ENCODE measurements at places on chromosomes 16 and 17.

GRCh38 chr16:71576971-71577370, at the start of gene TAT:
Gene TAT, minus strand, starts transcription at chr16:71577092. Its CDS starts 677 bp downstream, at chr16:71576415.
- no peak for DNase-seq

DNA sequence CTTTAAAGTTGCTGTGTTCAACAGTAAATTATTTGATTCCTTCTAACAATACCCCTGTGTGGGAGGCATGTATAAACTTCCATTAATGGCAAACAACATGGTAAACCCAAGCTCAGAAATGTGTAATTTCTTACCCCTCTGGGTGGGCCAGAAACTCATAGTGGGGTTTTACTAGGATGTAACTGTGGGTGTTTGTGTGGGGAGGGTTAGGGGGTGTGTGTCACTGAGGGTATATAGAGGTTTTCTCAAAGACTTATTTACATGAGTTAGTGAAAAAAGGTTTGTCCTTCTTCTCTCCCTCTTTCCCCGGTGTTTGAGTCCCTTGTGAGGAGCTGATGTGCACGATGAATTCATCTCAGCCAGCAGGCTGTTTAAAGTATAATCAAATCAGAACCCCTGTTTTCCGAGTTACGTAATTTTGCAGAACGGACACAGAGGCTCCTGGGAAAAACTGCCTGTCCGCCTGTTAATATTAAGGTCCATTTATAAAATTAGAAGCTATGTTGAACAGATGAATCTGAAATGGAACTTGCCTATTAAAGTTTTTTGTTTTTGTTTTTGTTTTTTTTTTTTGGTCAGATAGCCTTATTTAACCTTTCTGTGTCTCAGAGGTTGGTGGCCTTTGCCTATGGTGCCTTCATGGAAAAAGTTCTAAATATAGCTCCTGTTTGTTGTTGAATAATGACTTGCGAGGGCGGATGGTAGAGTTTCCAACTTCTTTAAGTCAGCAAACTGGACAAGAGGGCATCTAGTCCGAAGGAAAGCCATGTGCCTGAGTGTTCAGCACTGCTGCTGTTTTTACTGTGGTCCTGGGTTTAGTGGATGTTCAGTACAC, 73.3 kb downstream of the MSI2 start:
- DNase-seq: no peak

GRCh38 chr16:9607515-9608230, 516.2 kb downstream of the HAPSTR1 start:
- no peak for DNase-seq

GRCh38 chr16:12763517-12763916, 40.2 kb downstream of the CPPED1 start:
- no peak for DNase-seq

DNA sequence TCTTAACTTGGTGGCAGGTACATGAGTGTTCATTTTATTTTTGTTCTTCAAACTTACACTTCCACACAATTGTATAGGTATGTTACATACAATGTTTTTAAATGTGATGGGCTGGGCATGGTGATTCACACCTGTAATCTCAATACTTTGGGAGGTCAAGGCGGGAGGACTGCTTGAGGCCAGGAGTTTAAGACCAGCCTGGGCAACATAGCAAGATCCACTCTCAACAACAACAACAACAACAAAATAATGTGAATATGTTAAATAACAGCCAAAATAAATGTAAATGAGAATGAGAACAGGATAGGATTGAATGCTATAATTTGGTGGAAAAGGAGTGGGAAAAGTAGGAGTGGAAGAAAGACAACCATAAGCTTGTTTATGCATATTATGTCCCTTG, 2.6 kb downstream of the NSMCE1 start:
- no peak for DNase-seq

- no peak for DNase-seq
Observed at GRCh38 chr16:85064186-85064585, 36.6 kb downstream of the KIAA0513 start.

- DNase-seq: no peak
Observed at GRCh38 chr17:21362331-21362931, 13.7 kb upstream of the KCNJ12 start.

DNA sequence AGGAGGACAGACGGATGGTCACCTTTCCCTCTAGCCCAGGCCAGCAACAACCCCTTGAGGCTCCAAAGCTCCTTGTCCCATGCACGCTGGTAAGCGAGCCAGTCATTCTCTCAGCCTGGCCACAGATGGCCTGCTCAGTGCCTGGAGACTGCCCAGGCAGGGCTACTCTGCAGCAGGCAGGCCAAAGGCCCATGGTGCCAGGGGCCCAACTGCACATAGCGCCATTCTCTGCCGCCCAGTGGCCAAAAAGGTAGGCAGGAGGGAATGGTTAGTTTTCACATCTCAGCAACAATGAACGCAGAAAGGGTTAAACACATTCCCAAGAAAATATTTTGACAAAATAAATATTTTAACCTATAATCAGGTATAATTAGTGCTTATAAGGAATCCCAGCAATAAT, 7.7 kb upstream of the SREBF1 start:
- DNase-seq: peak; percentile 76

DNA sequence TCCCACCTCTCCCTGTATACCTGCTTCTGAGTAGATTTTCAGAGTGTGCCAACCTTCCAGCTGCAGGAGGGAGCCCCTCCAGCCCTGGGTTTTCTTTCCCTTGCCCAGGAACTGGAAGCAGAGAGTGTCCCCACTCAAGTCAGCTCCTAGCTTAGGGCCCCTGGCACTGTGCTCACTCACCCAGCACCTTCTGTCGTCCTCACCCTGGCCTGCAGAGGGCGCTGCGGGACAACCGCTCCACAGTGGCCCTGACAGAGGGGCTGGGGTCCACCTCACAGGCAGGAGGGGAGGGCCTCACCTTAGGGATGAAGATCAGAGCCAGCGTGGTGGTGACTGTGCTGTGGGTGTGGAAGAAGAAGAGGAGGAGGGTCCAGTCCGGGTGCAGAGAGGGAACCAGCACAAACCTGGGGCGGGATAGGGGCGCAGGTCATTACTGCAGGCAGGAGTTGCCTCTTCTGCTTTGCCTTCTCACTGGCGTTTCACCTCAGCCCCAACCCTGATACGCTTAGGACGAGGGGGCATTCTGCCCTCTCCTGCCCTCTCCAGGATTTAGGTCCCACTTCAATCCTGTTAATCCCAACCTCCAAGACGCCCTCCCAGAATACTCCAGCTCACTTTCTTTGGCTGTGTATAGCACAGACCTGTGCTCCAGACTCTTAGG, 10.0 kb downstream of the GPR179 start:
- no peak for DNase-seq

DNA sequence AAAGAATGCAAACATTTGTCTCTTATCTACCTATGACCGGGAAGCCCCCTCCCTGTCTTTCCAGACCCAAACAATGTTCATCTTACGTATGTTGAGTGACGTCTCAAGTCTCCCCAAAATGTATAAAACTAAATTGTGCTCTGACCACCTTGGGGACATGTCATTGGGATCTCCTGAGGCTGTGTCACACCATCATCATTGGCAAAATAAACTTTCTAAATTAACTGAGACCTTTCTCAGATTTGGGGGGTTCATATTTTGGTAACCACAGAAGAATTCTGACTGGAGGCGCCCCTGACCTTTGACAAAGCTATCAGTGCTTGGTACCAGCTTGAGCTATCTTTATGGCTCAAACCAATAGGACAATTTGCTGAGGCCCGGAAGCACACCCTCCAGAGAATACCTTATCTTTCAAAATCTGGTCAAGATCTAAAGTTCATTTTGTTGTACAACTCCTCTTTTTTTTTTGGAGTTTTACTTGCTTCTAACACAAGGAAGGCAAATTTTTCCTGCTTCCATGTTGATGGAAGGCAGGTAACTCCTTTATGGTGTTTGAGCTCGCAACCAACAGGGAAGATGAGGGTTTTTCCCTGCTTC, 2.5 kb upstream of the LDHD start:
- DNase-seq: no peak

- DNase-seq: no peak
Observed at GRCh38 chr16:63361032-63361624, 1324.9 kb upstream of the CDH8 start.

- DNase-seq: no peak
Observed at GRCh38 chr16:27351989-27352388, 38.2 kb downstream of the IL4R start.

DNA sequence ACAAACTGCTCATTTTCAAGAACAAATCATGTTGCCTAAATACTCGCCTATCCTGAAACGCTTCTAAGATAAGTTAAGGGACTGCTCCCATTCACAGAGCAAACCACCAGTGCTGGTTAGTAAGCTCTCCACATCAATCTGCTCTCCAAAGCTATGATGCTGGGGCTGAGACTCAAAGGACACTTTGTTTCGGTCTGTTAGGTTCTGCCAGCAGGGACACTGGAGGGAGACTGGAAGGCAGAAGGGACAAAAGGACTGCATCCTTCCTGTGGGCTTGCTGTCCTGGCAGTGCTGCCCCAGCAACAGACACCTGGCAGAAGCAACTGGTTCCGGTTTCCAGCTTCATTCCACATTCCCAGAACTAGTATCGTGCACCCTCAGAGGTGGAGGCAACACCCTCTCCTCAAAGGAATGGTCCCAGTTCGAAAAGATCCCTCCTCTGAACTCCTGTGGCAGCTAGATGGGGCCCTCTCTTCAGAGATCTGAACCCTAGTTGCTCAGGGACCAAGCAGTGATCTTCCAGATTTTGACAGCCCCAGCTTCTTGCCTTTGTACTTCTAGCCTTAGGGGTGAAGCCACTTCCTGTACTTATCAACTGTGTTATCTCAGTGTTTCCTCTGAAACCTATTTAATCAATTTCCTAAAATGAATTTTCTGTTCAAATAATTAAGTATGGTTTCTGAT, 73.4 kb upstream of the GSG1L start:
- peak; percentile 4 for DNase-seq

DNA sequence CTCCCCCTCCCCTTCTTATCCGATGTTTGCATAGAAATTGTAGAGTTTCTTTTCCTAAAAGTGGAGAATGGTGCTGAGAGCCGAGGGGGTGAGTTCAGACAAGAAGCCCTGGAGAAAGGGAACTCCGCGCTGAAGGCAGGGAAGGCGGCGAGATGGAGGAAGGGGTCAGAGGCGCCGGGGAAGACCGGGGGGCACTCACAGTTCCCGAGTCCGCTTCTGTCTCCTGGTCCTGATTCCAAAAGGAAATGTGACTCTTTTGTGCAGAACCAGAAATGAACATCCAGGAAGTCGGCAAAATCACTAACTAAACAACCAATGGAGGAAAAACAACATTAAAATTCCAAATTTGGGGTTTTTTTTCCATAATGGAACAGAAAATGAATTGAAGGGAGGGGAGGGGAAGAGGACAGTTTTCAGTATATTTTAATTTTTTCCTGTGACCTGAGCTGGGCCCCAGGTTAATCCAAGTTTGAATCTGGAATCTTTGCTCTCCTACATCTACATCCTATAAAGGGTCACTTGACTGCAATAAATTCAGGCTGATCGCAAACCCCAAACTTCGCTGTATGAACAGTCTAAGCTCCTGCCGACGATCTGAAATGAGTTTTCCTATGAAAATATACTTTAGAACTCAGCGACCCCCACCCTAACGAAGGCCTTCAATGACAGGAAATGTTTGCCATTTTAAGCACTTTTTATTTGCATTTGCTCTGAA, 252.3 kb downstream of the C16orf95 start:
- no peak for DNase-seq

- peak; percentile 29 for DNase-seq
Observed at GRCh38 chr17:8745586-8746500, 1.2 kb upstream of the CCDC42 start.

GRCh38 chr17:55536205-55536604, 25.0 kb upstream of the SMIM36 start:
- DNase-seq: no peak

- DNase-seq: no peak
Observed at GRCh38 chr16:9660898-9661297, 521.3 kb downstream of the GRIN2A start.

GRCh38 chr16:71754652-71755051, 30.2 kb upstream of the PHLPP2 start:
- no peak for DNase-seq

DNA sequence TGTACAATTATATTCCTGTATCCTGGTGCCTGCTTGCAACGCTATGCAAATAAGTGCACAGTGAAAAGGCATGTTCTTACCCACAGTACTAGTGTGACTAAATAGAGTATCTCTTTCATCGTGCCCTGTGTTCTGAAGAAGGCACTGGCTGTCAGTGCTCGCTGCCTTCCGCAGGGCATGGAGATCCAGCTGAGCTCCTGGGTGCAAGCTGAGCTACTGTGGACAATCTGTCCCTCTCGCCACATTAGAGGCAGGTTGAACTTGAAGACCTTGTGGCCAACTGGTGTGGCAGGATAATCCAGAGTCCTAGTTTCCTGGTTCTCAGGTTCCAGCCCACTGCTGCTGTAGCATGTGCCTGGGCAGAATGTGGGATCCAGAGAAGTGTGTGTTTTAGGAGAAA, 1.9 kb upstream of the ST6GALNAC1 start:
- DNase-seq: no peak

- DNase-seq: no peak
Observed at GRCh38 chr17:57574040-57574513, 171.0 kb downstream of the CCDC182 start.

- DNase-seq: no peak
Observed at GRCh38 chr16:26680671-26681070, 386.1 kb upstream of the C16orf82 start.

- no peak for DNase-seq
Observed at GRCh38 chr17:50292465-50292864, 18.2 kb downstream of the TMEM92 start.

- DNase-seq: no peak
Observed at GRCh38 chr16:25796239-25796638, 104.5 kb downstream of the HS3ST4 start.

DNA sequence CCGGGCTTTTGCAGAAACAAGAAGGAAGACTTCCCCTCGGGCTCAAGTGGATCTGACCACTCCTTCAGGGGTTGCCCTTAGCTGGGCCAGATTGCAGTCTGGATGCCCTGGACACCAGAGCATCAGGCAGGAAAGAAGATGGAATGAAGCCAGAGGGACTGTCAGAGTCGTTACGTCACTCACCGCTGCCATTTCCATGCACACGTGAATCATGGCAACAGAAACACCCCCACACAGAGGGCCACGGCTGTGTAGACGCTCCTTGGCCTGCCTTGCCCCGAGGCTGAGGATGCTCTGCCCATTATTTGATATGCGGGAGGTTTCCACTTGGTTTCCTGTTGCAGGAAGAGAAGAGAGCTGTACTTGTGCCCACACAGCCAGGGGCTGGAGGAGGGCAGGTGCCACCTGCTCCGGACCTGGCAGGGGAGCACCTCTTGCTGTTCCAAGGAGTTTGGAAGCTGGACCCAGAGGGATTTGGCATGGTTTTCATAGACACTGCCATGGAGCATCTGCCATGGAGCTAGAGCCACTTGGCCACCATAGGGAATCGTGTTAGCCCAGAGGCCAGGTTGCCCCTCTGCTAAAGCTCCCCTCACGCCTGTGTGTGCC, 29.4 kb downstream of the RBFOX3 start:
- DNase-seq: no peak

All from nucleus accumbens (tissue), 56 donors.